ENCODE measurements at places on chromosomes 11 and 22.

GRCh38 chr22:43174941-43175531, 11.9 kb downstream of the TTLL12 start:
- no peak for DNase-seq

DNA sequence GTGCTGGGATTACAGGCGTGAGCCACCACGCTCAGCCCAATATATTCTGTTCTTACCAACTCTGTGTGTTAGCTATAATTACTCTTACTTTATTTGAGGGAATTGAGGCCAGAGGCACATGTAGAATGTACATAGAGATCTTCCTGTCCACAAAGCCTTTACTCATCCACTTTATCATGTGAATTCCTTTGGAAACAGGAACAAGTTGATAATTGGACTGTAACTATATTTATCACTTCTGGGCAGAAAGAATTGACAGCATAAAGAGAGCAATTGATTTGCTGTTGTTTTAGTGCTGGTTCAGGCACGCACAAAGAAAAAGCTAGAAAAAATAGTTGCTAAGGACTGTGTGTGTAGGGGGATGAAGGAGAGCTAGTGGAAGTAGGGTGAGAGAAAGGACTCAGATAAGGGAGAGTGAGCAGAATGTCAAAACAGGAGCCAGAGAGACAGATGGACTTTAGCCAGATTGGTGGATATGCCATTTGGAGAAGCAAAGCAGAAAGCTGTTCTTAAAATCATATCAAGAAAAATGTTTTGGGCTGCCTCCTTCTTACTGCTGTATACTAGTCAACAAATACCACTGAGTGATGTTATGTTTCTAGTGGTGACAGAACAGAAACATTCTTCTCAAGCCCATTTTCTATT, 929.8 kb upstream of the CNTN5 start:
- no peak for DNase-seq

- DNase-seq: no peak
Measured at GRCh38 chr22:27732391-27732790, 69.2 kb downstream of the MN1 start.

GRCh38 chr11:8298801-8299786, 35.4 kb upstream of the LMO1 start:
- DNase-seq: no peak

- DNase-seq: no peak
Measured at GRCh38 chr11:73248526-73249185, 23.5 kb upstream of the P2RY6 start.

Data from CD4-positive, alpha-beta T cell treated with Interleukin-2 at 100 ng/mL for 4 hours (primary cell).